Stimulated activated CD4-positive, alpha-beta T cell treated with anti-CD3 and anti-CD28 coated beads, Interleukin-2, amount 100 ng/mL, for 4 hours (primary cell): ENCODE measurements at places on chromosomes 11 and 22.

GRCh38 chr11:94735907-94736306 is 32.2 kb upstream of the AMOTL1 start:
- DNase-seq = no peak

DNA sequence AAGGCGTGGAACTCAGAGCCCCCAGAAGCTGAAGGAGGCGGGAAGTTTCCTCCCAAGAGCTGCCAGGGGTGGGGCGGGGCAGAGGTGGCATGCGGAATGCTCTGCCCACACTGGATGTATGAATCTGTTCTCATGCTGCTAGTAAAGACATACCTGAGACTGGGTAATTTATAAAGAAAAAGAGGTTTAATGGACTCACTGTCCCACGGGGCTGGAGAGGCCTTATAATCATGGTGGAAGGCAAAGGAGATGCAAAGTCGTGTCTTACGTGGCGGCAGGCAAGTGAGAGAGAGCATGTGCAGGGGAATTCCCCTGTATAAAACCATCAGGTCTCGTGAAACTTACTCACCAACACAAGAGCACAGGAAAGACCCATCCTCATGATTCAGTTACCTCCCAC is 57.6 kb downstream of the SMIM38 start:
- DNase-seq = peak; percentile 24

- DNase-seq = no peak
Measured at GRCh38 chr11:78038697-78039313, 15.7 kb upstream of the KCTD14 start.

- DNase-seq = no peak
Measured at GRCh38 chr11:44139565-44140330, 44.3 kb downstream of the EXT2 start.

- no peak for DNase-seq
Measured at GRCh38 chr22:45125188-45125587, 38.5 kb upstream of the NUP50 start.

DNA sequence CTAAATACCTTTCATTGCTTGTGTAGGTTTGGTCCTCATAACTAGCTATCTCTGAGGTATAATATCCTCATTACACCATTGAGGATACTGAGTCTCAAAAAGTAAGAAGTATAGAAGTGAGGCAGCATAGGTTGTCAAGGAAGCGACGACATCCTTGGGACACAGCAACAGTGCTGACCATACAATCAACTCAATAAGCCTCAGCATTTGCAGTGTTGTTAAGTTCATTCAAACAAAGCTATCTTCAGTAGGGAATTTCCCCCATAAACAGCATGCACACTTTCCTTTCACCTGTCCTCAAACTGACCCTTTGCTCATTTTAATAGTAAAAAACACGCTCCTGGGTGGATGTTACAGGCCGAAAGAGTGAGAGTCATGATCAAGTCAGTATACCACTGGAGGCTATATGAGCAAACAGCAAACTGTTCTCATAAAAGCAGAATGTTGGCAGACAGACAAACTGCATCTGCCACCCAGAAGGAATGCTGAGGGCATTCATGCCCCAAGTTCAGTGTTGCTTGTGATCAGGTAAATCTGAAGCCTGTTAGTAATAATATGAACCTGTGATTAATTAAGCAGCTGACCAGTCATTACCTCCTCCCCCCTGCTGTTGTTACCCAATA is 756.2 kb upstream of the TENM4 start:
- DNase-seq = no peak

GRCh38 chr22:21961886-21962654 is 9.4 kb upstream of the PPM1F start:
- no peak for DNase-seq
